ENCODE measurements at places on chromosomes 7 and 10.

DNA sequence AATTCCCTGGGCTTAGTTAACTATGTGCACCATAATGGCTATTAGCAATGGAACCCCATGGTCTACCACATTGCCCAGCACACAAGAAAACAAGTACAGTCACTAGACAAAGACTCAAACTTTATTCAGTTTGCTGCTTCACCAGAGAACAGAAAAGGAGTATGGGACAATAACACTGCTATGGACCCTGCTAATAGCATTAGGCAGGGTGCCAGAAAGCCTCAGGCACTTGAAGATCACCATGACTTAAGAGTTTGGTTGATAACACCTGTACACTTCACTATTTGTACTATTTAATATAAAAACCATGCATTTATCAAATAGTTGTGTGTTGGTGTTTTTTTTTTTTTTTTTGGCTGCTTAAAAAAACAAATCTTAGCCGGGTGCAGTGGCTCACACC lies 159.6 kb downstream of the KMT2E start:
- DNase-seq, result no peak

GRCh38 chr7:132261327-132262159 lies 314.7 kb downstream of the PLXNA4 start:
- DNase-seq, result no peak

DNA sequence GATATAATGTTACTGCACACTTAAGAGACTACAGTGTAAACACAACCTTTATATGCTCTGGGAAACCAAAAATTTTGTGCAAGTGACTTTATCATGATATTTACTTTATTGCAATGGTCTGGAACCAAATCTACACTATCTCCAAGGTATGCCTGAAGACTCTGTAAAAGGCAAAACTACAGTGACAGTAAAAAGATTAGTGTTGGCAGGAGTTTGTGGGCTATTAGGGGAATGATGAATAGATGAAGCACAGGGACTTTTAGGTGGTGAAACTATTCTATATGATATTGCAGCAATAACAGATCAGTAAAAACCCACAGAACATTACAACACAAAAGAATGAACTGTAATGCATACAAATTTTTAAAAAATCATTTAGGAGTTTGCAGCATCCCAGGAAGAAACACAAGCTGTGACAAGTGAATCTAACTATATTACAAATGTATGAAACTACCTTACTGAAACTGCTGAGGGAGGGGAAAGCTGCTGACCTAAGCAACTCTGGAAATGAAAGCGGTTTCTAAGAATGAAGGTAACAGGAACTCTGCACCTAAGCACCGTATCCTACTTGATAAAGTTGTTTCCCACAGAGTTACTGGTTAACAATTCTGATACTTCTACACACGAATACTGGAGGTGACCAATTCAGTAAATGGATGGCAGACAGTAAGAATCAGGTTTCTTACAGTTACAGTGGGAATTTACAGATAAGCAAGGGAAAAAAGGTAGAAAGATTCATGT lies 82.6 kb downstream of the ATE1 start:
- no peak for DNase-seq

DNA sequence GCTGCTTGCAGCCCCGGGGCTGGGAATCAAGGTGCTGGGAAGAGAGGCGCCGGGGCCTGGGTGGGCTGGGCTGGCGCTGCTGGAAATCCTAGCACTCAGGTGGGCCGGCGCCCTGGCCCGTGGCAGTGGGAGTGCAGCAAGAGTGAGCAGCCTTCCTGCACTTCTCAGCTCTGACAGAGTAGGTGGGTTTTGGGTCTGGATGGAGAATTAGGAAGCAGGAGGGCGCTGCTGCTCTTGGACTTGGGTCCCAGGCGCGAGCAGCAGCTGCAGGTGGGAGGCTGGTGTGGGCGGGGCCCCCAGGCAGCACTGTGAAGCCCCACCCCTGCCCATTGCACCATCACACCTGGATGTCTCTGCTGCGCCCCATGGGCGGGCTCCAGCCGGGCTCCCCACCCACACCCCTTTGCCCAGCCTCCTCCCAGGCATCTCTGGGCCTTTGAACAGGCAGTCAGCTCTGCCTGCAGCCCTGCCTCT lies 6.0 kb downstream of the BRI3 start:
- no peak for DNase-seq

GRCh38 chr10:82210331-82210730 lies 335.3 kb downstream of the NRG3 start:
- DNase-seq, result no peak

DNA sequence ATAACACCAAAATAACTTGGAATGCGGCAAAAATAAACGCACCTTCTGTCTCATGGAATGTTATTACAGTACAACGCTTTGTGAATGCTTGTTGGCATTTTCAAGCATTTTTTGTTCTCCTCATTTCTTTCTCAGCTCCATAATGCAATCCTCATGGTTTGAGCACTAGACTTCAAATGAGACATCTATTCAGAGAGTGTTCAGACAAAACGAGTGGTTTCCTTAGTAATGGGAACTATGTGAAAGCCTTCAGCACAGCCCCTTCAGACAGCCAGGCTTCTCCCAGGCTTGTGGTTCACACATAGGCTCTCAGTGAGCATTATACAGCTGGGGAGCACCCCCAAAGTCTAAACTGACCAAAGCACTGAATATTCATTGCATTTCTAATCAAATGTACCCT lies 8.6 kb upstream of the LRRN3 start:
- no peak for DNase-seq

GRCh38 chr10:84352251-84352842 lies 24.0 kb downstream of the CCSER2 start:
- DNase-seq, result peak; percentile 4

DNA sequence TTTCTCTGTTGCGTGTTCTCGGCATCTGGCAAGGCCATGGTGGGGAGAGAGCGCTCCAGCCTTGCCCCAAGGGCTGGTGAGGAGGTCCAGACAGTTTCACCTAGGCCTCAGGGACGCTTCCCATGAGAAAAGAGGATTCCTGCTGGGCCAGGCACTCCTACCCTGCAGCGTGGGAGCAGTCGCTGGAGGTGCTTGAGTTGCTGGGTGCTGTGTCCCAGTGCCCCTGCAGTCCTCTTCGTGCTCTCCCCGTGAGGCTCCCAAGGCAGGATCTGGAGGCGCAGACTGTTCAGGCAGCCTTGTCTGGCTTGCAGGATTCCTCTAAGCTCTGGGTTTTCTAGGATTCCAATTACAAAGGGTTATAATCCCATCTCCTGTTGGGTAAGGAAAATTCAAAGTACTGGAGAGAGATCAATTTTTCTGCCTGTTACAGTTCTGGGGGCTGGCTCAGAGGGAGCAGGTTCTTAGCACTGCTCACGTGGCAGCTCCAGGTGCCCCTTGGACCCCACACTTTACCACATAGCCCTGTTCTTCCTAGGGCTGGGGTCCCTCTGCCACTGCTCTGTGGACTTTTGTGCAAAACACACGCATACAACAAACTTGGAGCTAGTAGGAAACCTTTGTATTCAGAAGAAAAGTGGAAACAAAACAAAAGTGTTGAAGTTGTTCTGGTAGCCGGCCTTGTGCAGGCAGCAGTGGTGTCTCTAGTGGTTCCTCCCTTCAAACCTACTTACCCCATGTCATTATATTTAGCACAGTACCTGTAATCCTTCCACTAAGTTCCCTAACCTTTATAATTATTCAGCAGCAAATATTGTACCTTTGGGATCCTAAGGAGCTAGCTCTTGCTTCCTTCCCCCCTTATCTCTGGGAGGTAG lies 60.5 kb downstream of the CCNY start:
- DNase-seq, result no peak

- DNase-seq, result no peak
Observed at GRCh38 chr10:111875725-111876124, 307.8 kb downstream of the GPAM start.

DNA sequence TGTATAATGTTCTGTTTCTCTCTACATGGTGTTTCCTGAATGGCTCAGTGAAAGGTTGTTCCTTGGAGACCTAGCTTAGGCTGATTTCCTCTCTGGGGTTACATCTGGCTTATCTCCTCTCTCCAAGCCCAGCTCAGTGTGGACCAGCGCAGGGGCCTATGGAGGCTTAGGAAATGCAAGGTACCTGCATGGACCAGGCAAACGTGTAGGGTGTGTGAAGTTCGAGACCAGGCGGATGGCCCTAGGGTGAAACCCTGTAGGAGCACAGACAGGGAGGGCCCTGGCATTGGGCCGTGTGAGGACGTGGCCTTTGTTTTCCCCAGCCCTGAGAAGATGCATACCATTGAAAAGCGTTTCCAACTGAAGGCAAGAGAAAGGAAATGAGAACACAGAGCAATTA lies 59.0 kb downstream of the DOCK1 start:
- no peak for DNase-seq

GRCh38 chr7:30914596-30914995 lies 2.9 kb downstream of the AQP1 start:
- no peak for DNase-seq

- DNase-seq, result no peak
Observed at GRCh38 chr10:24721229-24722106, 2.2 kb downstream of the ARHGAP21 start.

GRCh38 chr10:59868696-59869593 lies 37.4 kb downstream of the CCDC6 start:
- no peak for DNase-seq

DNA sequence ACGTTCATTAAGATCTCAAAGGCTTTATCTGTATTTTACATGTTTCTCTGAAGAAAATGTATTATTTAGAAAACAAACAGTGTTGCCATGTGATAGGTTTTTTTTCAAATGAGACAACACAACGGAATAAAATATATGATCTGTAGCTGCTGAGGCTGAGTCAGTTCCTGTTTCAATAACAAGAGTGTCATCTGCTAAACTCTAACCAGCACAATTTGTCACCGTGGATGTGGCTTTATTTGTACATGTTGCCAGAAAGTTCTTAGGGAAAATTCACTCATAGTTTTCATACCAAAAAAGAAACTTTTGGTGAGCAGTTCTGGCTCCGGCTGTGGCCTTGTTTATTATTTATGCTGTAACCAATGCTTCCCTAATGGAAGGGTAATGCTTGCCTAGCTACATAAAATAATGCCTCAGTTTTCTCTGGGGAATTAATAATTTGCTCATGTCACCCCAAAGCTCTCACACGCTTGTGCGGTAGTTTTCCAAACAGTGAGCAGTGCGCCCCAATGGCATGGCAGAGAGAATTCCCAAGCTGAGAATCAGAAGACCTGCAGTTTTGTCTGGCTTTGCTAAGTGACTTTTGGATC lies 20.3 kb upstream of the KLF6 start:
- DNase-seq, result no peak

- DNase-seq, result no peak
Observed at GRCh38 chr10:63120554-63120953, 12.6 kb upstream of the NRBF2 start.
